Epithelial cell of esophagus (primary cell): ENCODE measurements at places on chromosomes 7 and 10.

- DNase-seq: no peak
These were observed 40.7 kb downstream of the ANK3 start for GRCh38 chr10:60348982-60349381.

- peak; percentile 93 for DNase-seq
These were observed 20.6 kb downstream of the RBM20 start for GRCh38 chr10:110664483-110665420.

GRCh38 chr10:48512861-48513260 is 92.0 kb downstream of the ARHGAP22 start:
- DNase-seq: no peak

DNA sequence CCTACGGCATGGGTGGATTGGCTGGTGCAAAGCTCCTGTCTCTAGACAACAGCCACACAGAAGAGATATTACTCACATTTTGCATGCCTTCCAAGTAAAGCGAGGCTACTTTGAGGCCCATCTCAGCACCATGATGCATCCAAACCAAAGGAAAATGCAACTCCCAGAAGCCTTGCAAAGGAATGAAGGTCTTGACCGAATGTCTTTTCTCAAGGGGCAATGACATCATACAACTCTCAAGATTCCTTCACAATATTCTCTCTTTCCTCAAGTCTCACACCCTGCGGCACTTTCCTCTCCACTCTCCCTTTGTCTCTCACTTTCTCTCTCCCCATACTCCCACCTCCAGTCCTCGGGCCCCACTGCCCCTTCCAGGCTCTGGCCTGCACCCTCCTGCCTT is 44.8 kb upstream of the CPXM2 start:
- no peak for DNase-seq

DNA sequence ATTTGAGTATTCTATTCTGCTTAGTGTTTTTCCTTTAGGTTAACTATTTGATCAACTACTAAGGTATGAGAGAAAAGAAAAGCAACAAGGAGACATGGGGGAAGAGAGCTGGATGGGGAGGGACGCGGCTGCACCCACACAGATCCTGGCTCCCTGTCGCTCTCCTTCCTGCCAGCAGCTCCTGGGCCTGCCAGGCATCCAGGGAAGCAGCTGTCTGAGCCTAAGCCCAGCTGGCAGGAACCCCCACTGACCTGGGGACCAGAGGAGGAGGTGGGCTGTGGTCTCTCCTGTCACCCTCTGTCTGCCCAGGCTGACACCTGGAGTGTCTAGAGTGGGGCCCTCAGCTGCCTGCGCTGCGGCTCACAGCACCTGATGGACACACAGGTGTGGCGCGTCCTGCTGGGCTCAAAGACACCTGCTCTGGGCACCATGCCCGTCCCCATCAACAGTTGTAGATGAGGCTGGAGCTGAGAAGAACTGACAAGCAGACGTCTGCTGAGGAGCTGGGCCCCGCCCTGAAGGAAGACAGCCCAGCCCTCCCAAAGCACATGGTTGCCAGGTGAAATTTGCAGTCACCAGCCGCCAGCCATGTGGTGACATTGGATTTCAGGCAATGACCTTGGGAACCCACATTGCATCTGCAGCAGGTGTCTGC is 207.9 kb downstream of the PLXNA4 start:
- DNase-seq: no peak

DNA sequence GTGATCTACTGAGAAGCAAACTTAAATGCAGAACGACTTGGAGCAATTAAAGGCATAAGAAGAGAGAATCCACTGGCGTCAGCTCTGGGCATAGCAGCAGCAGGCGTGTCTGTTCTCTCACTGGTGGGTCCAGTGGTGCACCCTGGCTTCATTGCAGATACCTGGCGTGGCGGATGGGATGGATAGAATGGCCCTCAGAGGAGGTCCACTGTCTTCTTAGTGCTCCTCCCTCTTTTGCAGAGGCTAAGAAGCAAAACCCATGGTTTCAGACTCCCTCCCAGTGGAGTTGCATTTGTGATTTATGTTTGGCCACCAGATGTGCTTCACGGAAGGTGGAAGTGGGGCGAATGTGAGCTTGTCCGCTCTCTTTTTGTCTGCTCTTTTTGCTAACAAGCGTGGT is 28.4 kb upstream of the PRKAG2 start:
- no peak for DNase-seq

DNA sequence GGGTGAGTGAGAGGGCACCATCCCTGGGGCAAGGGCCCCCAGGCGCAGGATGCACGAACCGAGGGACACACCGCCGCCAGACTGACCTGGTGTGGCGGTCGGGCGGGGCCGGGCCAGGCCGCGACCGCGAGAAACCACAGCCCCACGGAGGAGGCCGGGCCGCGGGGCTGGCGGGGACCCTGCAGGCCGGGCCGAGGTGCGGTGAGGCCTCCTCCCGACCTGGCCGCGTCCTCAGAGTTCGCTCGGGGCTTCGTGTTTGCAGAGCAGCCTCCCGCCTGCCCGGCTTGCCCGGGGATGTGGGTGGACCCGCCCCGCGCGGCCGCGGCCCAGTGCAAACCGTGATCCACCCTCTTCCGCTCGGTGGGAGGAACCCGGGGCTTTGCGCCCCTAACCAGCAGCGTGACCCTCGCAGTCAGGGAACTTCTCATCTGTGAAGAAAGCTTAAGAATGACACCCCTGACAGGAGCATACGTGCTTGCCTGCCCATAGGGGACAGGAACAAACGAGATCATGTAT is 20.6 kb upstream of the HOXA13 start:
- DNase-seq: no peak

- DNase-seq: peak; percentile 79
These were observed 78.0 kb upstream of the AGBL3 start for GRCh38 chr7:134908289-134908688.

DNA sequence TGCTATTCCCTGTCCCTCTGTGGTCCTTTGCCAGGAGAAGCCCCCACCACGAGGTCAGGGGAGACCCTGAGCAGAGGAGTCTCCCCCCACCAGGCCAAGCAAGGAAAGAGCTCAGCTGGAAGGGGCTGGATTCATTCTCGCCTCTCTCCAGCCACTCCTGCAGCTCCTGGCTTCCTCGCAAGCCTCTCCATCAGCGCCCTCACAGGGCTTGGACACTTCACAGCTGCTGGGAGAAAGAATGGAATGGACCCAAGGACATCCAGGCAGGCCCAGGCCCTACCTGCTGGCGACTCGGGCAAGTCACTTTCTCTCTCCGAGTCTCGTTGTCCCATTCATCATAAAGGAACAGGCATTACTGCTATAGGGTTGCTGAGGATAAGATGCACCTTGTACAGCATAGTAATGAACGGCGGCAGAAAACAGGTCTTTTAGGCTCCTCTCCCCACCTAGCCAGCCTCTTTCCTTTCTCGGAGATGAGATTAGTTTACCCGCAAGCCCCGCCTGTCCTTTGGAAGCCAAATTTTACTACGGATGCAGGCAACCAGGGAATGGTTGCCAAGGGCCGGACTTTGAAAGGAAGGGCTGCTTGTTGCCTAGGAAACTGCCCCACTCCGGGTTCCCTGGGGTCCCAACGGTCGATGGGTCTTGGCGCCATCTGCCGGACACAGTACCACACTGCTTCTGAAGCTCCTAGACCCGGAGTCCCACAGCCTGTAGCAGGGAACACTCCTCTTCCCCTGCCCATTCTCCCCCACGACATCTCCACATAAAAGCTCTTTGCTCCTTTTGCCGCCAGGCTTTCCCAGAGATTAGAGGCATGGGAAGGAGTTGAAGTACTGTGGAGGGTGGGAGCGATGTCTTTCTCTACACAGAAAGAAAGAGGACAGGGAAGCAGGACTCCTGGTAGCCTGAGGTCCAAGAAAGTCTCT is 22.3 kb downstream of the IMPDH1 start:
- peak; percentile 58 for DNase-seq

DNA sequence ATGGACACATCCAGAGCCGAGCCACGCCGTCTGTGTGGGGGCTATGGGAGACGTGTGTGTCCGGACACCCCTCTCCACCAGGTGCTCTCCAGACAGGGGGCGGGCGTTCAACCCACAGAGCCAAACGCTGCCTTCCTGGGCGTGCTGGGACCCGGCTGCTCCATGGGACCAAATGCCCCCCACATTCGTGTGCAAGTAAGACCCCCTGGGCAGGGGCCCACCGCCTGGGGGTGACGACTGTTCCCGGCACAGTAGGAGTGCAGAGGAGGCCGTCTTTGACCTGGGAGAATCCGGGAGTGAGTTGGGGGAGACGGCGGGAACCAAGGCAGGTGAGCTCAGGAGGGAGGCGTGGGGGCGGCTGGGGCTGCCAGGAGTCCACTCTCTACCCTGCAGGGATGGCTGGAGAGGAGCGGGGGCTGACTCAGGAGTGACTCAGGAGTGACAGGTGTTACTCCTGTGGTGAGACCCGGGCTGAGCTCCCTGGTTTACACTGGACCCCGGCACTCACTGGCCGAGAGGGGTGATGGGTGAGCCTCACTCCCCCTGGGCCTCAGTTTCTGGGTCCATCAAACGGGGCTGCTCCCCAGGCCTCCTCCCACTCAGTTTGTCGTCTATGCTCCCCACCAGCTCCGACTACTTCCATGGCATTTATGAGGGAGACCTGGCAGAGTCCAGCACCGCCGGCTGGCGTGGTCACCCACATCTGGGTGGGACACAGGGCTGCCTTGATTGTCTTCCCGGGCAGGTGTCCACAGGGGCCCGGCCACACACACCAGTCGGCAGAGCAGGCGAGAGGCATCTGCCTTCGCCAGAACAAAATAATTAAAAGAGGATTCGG is 95.0 kb downstream of the MICALL2 start:
- no peak for DNase-seq
